SJSA1 (cell line): ENCODE measurements at places on chromosomes 7 and 10. TPM values are rescaled to one million over a fixed set of nuclear protein-coding genes. Genes with fewer than 3 reads are reported as not detected.
A peak's percentile ranks its signal among the peaks of the same experiment; 100 is the strongest.

The NYAP1 gene
- total RNA-seq: 0.63 and 0.87 TPM in 2 replicates

The TCAF2 gene
- 1.2 and 2.2 TPM in 2 replicates for total RNA-seq

The RELN gene
- total RNA-seq: 0.03 TPM in 1 of 2 replicates, not detected in the other

The FAM149B1 gene
- total RNA-seq: 15.4 and 28.8 TPM in 2 replicates

The RARRES2 gene
- not detected in 2 replicates for total RNA-seq

The TFPI2 gene
- total RNA-seq: 13.8 and 17.4 TPM in 2 replicates

The IL6 gene
- total RNA-seq: 3.3 and 5.8 TPM in 2 replicates

- no peak for DNase-seq
Measured at GRCh38 chr7:40836218-40836617, 701.4 kb downstream of the SUGCT start.

DNA sequence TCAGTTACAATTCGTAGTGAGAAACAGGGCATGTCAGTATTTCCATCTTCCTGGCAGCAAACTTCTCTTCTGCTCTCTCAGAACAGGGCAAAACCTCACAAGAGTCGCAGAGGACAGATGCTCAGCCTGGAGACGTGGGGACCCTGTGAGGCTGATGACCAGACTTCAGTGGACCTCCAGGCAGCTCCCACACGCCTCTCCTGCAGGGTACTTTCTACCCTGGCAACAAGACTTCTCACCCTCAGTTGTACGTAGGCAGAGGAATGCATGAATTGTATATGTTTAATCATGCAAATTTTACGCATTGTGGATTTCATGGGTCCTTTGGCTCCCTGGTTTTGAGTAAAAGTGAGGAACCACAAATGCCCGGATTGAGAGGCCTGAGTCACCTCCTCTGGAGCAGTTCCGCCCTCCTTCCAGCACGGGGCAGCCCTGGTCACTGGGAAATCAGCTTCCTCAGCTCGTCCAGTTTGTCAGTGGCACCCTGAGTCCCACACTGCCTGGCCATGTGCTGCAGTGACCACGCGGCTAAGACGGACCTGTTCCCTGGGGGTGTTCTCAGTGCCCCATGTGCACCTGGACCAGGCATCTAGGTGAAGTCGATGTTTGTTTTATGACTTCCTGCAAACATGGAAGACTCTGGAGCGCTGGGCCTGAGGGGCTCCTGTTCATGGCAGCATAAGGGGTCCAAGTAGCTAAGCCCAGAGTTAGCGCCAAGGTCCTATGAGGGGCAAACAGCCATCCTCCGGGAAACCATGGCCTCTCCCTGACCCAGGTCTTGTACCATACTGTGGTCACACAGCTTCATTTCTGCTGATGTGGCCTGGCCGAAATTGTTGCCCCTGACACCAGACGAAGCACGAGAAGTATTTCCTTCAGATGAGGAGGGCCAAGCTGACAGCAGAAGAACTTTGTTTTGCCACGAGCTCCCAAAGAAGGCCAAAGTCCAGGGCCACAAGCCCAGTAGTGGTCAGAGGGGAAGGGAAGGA, 165.1 kb downstream of the TNS3 start:
- DNase-seq: no peak

DNA sequence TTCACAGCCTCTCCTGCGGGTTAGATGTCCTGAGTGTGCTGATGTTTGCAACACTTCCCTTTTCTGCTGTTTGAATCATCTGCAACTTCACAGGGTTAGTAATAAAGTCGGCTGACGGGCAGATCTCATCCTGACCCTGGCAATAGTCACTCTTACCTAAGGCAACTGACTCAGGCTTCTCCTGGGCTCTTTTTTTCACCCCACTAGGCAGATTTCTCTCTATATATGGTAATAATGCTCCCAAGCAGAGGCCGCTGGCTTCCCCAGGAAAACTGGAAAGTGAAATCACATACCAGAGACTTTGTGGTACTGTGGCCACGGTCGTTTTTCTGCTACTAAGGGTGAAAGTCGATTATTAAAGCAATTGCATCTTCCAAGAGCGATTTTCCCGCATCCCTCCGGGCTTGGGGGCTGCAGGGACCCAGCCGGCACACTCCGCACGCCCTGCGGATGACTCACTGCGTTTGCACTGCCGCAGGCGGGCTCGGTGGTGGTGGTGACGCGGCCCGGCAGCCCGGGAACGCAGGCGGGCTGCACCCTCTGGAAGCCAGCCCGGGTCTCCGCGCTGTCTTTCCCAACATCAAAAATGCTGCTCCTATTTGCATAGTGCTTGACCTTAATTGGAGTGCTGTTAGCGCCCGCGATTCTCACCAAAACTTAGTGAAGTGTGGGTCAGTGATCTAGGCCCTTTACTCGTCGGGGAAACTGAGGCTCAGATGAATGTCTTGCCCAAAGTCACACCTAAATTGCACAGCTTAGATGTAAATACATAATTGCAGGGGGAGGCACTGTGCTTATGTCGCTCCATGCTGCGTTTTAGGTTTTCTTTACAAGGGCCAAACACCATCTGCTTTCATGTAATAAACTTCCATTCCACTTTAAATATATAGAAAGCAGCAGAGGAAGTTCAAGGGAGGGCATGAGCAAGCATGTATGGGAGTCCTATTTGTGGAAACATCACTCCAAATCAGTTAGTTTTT, 47.6 kb upstream of the ITGB1 start:
- DNase-seq: peak; percentile 94

GRCh38 chr10:6310977-6311376, 108.2 kb downstream of the PFKFB3 start:
- no peak for DNase-seq

DNA sequence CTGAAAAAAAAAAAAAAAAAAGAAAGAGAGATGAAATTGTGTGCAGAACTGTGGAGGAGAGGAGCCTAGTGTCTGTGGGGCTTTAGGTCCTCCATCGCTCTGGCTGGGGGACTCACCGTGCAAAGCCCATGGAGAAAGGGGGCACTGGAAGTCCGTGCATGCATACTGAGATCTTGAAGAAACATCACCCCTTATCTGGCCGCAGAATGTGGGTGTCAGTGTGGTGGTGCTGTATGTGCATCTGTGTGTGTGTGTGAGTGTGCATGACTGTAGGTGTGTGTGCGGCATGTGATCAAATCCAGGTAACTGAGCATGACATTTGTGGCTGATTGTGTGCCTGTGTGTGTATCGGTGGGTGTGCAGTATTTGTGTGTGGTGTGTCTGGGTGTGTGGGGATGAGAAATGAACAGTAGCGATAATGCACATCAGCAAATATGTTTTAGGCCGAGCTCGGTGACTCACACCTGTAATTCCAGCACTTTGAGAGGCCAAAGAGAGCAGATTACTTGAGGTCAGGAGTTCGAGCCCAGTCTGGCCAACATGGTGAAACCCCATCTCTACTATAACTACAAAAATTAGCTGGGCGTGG, 8.8 kb upstream of the CLDN3 start:
- no peak for DNase-seq

- no peak for DNase-seq
Measured at GRCh38 chr10:43227911-43228782, 38.7 kb downstream of the RASGEF1A start.

DNA sequence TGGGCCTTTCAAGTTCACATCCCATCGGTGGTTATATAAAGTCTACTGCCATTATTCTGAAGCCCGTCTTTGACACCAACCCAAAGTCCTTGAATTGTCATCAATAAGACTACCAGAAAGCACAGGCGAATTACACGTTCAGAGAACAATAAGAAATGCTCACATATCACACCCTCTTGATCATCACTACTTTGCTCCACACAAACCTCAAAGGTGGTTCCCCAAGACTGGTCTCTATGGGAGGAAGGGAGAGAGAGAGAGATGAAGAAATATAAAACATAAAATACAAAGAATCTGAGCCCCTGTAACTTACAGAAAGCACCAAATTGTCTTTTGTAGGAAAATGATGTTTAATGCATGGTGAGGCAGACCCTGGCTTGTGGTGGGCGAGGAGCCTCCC, 4.4 kb downstream of the HIPK2 start:
- no peak for DNase-seq

DNA sequence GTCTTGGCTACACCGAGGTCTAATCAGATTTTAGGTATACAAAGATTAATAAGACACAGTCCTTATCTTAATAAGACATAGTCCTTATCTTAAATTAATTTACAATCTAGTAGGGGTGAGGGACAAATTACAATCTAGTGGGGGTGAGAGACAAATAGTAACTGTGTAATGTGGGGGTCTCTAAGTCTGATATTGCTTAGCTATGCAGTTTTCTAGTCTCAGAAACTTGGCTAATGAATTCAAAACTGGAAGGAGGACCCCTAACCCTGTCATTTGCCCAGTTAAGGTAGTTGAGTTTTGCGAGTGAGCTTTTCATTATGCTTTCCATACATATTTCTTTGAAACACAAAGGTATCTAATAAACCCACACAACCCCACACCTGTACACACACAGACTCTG, 136.1 kb downstream of the DPP6 start:
- DNase-seq: no peak

GRCh38 chr7:159015454-159016410, 128.9 kb downstream of the VIPR2 start:
- no peak for DNase-seq

DNA sequence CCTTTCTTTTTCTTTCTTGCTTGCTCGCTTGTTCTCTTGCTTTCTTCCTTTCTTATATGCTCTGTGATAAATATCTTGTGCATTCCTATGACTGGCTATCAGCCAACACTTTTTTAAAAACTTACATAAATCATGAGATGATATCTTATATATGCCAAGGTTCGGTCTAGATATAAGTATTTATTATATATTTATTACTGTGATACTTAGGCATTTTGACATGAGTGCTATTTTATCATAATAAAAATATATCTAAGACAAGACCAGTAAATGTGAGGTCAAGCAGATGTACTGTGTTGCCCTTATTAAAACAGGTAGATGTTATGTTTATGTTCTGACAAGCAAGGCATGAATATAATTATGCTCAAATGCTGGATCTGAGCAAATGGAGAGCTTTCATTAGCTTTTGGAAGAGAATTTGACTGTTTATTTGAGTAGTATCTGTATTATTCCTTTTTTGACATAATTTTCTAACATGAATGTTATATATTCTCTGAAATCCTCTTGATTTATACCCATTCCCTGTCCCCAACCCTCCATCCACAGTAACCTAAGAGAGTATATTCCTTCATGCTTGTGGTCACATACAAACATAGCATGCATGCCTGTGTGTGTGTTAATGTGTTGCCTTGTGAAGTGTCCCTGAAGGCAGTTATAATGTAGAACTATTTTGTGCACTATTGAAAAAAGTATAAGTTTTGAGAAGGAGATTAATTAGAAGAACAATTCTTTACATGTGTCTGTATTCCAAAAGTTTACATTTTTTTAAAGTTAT, 158.0 kb downstream of the HDAC9 start:
- no peak for DNase-seq

- no peak for DNase-seq
Measured at GRCh38 chr7:158582089-158582456, 5.5 kb downstream of the PTPRN2 start.

GRCh38 chr10:81179805-81180452, 642.2 kb downstream of the SH2D4B start:
- no peak for DNase-seq

- DNase-seq: no peak
Measured at GRCh38 chr7:47725031-47725780, 143.3 kb upstream of the TNS3 start.

DNA sequence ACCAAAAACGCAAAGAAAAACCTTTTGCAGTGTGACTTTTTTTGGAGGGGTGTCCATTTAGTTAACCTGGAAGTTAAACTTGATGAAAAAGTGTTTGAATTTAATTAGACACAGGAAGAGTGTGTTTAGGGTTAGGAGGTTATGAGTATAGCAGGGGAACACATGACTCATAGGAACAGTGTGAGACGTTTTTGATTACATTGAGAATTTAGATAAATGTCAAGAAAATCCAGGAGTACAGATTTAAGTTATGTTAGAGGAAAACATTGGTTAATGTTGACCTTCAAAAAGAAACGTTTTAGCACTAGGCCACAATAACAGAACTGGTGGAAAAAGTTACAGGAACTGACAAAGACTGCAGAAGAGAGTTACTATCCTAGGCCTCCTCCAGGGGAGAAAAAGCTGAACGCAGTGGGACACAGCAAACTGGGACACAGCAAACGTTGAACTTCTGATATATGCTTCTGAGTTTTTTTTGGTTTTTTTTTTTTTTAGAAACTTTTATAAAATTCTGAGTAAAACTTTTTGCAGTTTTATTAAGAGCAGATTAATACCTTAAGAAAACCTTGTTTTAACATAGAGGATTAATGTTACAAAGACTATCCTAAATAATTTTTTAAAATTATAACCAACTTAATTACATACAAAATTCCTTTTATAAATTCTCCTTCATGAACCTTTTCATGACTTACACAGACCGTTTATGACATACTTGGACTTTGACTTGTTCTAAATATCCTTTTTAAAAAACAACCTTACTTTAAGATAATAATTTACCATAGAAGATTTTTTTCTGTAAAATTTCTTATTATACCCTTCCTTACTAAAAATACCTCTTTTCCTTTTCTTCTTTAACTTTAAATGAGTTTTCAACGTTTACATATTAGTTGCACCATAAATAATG, 22.2 kb downstream of the LANCL2 start:
- no peak for DNase-seq

DNA sequence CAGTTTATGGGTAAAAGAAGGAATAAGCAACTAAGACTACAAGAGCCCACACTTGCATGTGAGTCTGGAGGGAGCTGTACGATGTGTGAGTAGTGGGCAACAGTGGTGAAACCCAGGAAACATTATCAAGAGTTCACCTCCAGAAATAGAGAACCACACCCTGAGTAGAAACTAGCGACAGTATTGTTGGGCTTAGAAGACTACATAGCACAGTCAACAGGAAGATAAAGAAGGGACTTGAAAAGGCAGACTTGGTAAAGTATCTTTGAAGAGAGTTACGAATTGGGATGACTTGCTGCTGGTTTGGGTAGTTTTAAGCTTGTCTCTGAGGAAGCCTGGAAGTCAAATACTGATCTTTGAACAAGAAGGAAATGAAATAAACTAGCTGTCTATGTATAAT, 223.2 kb upstream of the GNAI1 start:
- DNase-seq: no peak

DNA sequence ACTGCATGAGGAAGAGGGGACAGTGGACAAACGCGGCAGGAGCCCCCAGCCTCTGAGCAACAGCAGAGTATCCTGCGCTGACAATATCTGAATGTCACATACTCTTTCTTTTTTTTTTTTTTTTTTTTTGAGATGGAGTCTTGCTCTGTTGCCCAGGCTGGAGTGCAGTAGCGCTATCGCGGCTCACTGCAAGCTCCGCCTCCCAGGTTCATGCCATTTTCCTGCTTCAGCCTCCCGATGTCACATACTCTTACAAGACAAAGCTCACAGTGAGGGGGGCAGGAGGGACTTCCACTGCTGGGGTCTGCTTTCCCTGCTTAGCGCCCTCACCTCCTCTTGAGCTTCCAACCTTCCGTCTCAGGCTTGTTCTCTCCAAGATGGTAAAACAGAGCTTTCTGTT, 51.2 kb upstream of the TNS3 start:
- no peak for DNase-seq
